Inflammatory macrophage (primary cell): ENCODE measurements at places on chromosomes 2 and 18.

DNA sequence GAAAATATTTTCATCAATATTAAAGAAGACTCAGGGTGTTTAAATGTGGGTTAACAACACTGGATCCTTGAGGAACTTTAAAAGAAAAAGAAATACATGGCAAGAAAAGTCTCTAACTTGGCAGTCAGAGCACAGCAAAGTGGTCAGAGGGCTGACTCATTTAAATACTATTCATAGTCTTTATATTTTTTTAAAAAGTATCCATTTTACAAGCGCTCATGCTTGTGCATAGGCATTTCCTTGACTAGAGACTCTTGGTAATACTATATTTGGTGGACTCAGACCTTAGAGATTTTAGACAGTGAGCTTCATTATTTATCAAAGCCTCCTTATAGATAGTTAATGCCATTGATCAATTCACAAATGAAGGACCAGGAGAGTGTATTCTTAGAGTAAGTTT, 110.2 kb downstream of the ABCA12 start:
- no peak for DNase-seq

DNA sequence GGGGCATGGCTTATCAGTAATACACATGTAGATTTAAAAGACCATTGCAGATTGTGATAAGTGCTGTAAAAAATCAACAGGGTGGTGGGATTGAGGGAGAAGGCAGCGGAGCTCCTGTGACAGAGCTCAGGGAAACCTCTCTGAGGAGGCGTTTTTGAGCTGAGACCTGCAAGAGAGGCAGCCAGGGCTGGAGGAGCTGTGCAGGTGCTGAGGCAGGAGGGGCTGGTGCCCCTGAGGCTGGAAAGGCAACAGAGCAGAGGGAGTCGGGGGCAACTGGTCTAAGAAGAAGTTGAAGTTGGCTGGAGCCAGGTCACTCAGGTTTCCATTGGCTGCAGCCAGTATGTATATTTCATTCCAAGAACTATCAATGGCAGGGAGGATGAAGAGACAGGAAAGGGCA, 47.6 kb downstream of the KLHL29 start:
- no peak for DNase-seq

- DNase-seq = no peak
Observed at GRCh38 chr2:179449010-179449409, 184.4 kb upstream of the SESTD1 start.

DNA sequence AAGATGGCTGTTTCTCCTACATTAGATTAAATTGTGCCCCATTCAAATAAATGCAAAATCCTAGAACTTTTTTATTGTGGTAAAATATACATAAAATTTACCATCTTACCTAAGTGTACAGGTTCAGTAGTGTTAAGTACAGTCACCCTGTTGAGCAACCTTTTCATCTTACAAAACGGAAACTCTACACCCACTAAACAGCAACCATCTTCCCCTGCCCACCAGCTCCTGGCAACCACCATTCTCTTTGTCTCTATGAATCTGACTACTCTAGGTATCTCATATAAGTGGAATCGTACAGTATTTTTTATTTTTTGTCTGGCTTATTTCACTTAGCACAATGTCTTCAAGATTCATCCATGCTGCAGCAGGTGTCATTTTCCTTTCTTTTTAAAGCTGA, 53.0 kb downstream of the ASXL2 start:
- peak; percentile 11 for DNase-seq

- no peak for DNase-seq
Observed at GRCh38 chr2:44167311-44167907, 1.3 kb upstream of the PPM1B start.

- no peak for DNase-seq
Observed at GRCh38 chr2:11769516-11769915, 23.1 kb downstream of the LPIN1 start.

GRCh38 chr2:119491776-119492525, 32.3 kb downstream of the SCTR start:
- no peak for DNase-seq

GRCh38 chr2:135063210-135063609, 11.1 kb downstream of the RAB3GAP1 start:
- DNase-seq = no peak

DNA sequence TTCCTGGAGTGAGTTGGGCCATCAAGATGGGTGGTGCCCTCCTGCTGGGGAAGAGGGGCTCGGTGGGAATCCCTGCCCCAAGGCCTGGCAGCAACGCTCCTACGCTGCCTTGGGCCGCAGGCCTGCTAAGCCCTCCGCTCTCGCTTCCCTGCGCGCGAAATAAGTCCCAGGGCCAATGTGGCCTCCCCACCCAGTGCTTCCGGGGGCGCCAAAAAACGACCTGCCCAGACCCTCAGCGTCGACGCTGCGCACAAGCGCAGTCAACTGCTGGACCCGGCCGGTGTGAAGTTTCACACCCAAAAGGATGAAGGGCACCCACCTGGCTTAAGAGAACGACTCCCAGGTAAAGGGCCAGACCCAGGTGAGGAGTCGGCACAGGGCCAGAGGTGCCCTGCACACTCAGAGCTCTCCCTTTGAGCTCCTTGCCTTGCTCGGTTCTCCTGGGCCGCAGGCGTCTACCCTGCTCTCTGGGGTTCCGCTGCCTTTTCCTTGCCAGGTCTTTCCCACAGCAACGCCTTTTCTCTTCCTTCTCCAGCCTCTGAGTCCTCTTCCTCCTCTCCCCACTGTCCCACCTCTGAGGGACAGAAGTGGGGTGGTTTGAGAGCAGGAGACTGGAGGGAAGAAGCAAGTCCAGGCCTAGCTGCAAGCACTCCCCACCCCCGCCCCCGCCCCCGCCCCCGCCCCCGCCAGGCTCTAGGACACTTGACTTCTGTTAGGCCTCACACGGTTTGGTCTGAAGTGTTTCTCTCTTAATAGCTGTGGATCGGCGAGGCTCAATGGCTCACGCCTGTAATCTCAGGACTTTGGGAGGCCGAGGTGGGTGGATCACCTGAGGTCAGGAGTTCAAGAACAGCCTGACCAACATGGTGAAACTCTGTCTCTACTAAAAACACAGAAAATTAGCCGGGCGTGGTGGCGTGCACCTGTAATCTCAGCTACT, at the start of gene DNAJC5G:
Gene DNAJC5G (plus strand): TSS at position 223 of the 940 bp plus-strand sequence. CDS start 1,296 bp downstream, outside the sequence.
- DNase-seq = no peak

- DNase-seq = no peak
Observed at GRCh38 chr2:234373060-234373459, 123.8 kb downstream of the ARL4C start.

DNA sequence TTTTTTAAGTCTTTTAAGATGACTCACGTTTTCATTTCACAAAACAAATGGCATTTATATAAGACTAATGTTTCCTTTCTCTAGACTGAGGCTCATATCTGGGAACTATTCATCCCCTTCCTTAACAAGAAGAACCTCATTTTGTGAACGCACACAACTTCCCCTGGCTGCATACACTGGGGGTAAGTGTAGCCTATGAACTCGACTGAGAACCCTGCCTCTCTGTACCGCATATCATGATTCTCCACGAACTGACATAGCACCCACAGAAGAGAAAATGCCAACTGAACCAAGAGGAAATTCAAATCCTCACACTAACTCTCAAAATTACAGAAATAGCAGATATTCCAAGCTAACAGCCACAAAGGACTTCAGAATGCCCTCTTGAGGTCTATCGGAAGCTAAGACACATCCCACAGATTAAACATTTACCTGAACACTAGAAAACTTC, 236.7 kb downstream of the TCF4 start:
- no peak for DNase-seq

DNA sequence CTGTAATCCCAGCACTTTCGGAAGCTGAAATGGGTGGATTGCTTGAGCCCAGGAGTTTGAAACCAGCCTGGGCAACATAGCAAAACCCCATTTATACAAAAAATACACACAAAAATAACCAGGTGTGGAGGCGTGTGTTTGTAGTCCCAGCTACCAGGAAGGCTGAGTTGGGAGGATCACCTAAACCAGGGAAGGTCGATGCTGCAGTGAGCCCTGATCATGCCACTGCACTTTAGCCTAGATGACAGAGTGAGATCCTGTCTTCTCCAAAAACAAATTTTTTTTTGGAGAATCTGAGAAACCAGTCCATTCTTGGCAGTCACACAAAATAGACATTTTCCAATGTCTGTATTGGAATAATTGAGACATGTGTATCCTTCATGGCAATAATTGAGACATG, 46.8 kb downstream of the RAB27B start:
- no peak for DNase-seq
